ENCODE measurements at places on chromosomes 13 and 19.

GRCh38 chr19:33638167-33639034, 16.6 kb downstream of the CHST8 start:
- no peak for DNase-seq

GRCh38 chr13:110363010-110363409, 55.9 kb downstream of the COL4A2 start:
- no peak for DNase-seq

GRCh38 chr19:11949201-11949600, 15.6 kb upstream of the ZNF763 start:
- DNase-seq, result no peak

DNA sequence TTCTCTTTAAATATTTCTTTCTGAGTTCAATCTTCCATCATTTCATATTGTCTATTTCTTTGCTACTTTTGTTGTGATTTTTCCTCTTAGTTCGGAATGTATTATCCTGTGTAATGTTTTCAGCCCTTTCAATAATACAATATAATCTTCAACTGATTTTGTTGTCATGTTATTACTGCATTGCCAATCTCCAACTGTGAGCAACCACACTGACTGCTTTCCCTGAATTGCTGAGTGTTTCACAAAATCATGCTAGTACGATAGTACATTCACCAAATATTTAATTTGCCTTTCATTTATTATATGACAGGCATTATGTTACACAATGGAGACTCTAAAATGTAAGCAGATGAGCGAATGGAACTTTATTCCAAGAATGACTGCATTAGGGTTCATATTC, 744.3 kb upstream of the ATXN8OS start:
- no peak for DNase-seq

DNA sequence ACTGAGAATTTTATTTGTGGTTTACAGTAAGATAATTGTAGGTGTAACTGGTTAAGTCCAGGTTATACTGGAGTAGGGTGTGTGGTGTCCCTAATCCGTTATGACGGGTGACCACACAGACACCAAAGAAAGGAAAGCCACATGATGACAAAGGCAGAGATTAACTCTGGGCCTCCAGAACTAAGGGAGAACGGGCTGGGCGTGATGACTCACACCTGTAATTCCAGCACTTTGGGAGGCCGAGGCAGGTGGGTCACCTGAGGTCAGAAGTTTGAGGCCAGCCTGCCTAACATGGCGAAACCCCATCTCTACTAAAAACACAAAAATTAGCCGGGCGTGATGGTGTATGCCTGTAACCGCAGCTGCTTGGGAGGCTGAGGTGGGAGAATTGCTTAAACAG, 10.2 kb upstream of the FUT2 start:
- DNase-seq, result no peak

GRCh38 chr19:44876930-44877535, 14.0 kb upstream of the TOMM40 start:
- no peak for DNase-seq

DNA sequence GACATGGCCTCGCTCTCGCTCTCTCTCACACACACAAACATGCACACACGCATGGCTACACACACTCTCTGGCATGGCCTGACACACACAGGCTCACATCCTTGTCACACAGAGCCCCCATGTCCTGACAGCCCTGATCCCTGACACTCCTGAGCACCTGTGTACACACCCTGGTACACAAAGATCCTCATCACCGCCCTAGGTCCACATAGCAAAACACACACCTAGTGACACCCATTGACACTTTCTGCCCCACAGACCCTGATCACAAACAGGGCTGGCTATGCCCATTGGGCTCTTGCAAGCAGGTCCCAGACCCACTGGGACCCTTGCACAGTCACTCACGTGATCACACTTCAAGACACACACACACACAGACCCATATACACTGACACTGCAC, 4.0 kb upstream of the NFIX start:
- DNase-seq, result no peak

Measured in CD4-positive, alpha-beta T cell treated with Interleukin-15 for 1 hour (primary cell).